Brain (organoid and tissue), 16 donors: ENCODE measurements at places on chromosomes 12 and 14.

- peak; percentile 97 for DNase-seq
Observed at GRCh38 chr12:91381309-91381804, 198.7 kb upstream of the DCN start.

DNA sequence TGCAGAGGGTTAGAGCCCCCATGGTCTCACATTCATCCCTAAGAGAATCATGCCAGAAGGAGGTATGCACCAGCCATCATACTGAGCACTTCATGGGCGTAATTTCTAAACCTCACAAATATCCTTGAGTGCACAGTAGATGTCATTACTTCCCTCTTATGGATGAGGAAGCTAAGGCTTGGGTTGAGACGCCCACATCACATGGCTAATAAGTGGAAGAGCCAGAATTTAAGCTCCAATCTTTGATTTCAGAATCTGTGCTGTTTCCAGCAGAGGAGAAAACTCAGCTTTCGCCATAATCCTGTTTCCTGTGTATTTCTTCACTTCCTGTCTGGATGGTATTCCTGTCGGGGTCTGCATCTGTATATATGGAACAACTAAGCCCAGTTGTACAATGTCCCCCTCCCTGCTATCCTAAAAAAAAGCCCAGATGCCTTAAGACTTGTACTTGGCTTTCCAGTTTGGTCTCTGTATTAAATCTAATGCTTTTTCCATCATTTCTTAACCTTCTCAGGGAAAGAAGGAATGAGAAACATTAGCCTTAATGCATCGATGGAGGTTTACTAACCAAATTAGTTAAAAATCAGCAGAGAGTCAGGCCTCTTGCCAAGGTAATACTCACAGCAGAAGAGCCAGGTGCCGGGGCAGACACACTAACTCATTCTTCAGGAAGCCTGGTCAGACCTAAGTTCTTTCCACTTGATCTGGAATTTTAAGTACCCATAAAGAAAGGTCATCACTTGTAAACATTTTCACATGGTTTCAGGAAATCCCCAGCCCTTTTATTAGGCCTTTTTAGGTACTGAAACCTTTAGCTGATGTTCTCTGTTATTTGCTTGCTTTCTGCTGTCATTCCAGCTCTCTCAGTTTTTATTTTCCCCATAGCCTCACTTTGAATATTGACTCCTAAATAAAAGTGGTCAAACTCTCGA is 5.3 kb downstream of the ISCU start:
- DNase-seq, result no peak

DNA sequence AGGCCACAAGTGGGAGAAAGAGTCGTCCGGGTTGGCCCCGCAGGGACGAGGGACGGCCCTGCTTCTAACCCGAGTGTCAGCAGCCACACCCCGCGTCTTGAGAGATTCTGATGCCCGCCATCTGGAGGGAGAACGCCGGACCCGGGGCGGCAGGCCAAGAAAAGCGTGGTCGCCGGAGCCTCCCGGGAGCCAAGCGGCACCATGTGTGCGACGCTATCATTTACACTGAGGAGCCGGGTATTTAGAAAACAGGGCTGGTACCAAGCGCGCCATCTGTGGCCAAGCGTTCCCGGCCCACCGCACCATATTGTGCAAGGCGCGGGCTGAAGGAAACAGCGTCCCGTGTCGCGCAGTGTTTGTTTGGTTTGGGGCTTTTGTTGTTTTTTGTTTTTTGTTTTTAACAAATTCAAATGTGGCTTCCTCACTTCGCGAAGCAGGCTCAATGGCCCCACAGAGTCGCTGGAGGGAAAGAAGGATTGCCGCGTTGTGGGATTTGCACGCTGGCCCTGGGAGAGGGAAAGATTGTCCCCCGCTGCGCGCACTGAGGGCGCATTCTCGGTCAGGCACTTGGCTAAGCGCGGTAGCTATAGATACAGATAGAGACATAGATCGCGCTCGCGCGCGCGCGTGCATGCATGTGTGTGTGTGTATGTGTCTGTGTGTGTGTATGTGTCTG is 153.8 kb downstream of the BCL11B start:
- DNase-seq, result peak; percentile 62

DNA sequence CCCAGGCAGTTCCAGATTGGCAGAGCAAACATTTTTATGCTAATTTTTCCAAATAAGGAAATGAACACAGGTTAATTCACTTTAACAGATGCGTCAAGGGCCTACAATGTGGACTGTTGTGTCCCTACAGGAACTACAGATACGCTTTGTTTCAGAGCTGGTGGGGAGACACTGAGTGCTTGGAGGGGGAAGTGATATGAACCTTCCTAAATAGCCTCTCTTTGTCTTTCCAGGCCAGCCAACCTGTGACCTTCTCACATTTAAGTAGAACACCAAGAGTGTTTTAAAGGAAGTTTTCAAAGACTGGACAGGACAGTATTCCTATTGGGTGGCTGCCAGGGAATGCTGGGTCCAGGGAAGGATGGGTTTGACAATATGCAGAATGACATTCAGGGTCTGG is 141.3 kb downstream of the ZNF664 start:
- DNase-seq, result no peak

DNA sequence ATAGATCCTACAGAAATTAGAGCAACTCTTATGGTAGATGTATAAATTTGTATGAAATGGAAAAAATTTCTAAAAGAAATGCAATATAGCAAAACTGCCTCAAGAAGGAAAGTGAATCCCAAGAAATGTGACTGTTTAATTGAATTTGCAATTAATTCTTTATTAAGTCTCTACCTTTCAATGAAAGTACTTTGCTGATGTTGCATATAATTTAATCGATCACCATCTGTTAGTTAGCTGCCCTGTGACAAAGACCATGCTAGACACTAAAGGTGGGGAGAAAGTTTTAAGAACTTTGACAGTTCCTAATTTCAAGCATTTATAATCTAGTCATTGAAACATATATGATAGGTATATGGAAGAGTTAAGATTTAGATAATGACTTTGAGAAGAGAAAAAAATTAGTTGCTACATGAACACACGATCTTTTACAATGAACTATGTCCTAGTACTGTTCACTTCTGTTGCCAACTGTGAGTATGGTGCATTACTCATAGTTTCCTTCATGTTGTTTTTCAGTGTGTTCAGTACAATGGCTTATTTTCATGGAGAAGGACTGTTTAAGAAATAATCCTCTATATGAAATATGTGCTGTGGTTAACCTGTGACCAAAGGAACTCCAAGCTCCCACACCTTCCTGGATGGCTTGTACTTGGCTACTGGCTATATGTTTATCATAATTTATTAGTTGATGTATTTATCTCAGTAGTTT is 128.4 kb downstream of the METTL25 start:
- no peak for DNase-seq

GRCh38 chr14:31592631-31593030 is 31.4 kb downstream of the NUBPL start:
- DNase-seq, result no peak

GRCh38 chr12:4051596-4051995 is 178.4 kb upstream of the PARP11 start:
- no peak for DNase-seq

DNA sequence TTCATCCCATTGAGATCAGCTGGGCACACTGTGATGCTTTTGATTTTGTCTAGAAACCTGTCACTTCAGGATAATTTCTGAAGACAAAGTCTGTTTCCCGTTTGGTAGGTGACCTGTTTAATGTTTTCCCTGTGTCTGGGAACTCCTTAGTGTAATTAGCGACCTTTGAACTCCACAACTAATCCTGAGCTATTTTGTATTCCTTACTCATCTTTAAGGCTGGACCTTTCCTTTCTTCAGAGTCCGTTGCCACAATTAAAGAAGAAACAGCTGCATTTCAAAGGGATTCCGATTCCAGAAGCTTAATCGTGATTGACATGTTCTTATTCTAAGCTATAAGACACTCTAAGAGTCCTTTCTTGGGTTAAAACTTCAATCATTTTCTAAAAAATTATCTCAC is 22.0 kb downstream of the AP5M1 start:
- no peak for DNase-seq

GRCh38 chr14:72604133-72604532 is 289.8 kb downstream of the DPF3 start:
- no peak for DNase-seq

DNA sequence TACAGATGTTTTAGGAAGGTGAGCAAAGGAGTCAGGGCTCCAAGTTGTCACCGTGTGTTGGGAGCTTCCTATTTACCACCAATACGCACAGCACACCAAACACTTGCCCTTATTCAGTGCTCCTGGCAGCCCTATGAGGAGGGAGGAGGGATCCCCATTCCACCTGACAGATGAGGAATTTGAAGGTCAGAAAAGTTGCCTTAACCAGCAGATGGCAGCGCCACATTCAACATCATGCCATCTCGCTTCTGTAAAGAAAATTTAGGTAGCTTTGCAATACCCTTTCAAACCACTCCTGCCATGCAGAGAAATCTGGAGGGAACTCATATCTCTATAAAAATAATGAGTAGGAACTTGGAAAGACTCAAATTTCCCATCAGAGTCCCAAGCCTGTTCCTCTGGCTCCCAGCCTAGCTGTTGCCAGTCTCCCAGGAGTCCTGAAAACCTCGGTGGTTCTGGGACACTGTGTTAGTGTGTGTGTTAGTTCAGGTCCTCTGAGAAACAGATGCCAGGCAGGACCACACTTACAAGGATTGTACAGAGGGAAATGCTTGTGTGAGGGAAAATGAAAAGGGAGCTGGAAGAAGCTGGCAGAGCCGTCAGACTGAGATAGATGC is 410.5 kb downstream of the MED13L start:
- DNase-seq, result peak; percentile 4

GRCh38 chr12:104877103-104877705 is 80.9 kb downstream of the SLC41A2 start:
- DNase-seq, result peak; percentile 83

- DNase-seq, result no peak
Observed at GRCh38 chr12:39868328-39868725, 237.6 kb downstream of the SLC2A13 start.

- DNase-seq, result no peak
Observed at GRCh38 chr14:89920056-89920455, 34.5 kb downstream of the EFCAB11 start.

DNA sequence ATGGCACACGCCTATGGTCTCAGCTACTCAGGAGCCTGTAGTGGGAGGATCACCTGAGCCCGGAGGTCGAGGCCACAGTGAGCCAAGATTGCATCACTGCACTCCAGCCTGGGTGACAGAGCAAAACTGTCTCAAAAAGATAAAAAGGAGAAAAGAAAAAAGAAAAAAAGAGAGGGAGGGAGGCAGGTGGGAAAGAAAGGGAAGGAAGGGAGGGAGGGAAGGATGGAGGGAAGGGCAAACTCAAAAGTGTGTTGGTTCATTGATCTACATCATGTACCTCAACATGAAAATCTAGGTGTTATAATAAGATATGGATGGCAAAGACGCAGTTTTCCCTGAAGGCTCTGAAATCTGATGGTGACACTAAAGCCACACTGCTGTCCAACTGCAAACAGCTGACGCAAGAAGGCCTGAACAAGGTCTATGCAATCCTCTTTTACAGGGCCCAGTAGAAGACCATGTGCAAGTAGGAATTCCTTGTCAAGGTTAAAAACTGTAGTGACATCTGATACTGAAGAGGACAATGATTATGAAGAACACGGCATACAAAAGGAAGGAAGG is 143.6 kb downstream of the ITPR2 start:
- no peak for DNase-seq

GRCh38 chr14:75831455-75831854 is 150.3 kb downstream of the TGFB3 start:
- no peak for DNase-seq

- no peak for DNase-seq
Observed at GRCh38 chr12:94265966-94266745, 117.8 kb downstream of the PLXNC1 start.

GRCh38 chr12:75721796-75722195 is 210.4 kb upstream of the KRR1 start:
- no peak for DNase-seq

DNA sequence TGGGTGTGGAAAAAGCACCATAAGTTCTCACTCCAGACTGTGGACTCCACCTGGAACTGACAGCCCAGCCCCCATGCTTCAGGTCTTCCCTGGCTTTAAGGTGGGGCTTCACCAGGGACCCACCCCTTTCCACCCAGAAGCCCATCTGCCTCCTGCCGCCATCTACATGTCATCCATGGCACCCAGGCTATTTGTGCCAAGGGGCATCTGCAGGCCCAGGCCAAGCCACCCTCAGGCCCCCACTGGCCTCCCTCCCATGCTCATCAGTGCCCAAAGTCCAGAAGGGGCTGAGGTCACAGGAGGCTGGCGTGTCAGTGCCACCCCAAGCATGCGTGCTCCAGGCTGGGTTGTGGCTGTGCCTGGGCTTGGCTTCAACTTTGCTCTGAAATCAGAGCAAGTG is 212.2 kb upstream of the DIO3 start:
- no peak for DNase-seq

GRCh38 chr12:89882050-89882449 is 173.4 kb upstream of the ATP2B1 start:
- no peak for DNase-seq

GRCh38 chr12:52794479-52795331 is 1.2 kb downstream of the KRT3 start:
- no peak for DNase-seq

DNA sequence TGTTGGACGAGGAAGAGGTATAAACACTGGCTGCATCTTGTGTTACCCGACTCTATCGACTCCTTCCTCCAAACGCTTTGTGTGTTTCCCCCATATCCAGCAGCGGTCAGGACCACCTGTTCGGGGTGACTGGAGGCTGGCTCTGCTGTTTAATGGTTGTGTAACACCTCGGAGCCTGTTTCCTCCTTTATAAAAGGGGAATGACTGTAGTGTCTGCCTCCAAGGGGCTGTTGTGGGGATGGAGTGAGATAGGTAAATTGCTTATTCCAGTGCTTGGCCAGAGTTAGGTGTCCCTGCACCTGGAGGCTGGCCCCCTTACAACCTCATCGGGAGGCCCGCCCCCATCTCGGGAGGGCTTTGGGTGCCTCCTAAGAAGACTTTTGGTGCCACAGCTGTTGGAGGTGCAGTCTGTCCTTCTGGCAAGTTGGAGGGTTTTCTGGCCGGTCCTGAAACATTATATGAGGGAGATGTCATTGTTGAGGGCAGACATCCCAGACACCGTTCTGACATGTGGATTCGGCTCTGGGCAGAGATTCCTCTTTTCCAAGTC is 1.1 kb downstream of the MLXIP start:
- DNase-seq, result no peak
